ENCODE measurements at places on chromosomes 5 and 9. TPM values are rescaled to one million over a fixed set of nuclear protein-coding genes. Genes with fewer than 3 reads are reported as not detected.

DNA sequence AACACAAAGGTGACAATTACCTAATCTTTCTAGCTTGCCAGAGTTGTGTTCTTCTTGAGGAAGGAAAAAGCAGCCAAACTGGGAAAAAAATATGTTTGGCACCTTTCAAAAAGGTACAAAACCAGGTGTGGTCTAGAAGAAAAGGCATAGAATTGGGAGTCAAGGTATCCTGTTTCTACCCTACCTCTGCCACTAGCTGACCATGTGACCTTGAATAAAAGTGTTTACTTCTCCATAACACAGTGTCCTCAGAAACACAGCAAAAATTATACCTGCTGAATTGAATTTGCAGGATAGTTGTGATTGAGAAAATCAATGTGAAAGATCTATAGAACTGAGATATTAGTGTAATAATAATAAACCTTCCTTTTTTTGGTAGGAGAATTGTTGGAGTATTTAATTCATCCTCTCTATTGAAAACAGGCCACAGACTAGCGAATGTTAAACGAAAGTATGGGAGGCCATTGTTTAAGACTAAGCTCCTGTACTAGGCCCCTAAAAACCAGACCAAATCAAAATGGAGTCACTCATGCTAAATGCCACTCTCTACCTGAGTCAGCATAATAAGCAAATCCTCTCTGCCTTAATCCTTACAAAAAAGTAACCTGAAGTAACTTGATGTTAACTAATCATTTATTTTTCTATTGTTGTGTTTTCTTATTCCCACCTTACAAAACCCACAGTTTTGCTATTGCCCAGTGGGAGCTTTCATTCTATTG, 12.6 kb downstream of the CYFIP2 start:
- DNase-seq, result no peak

GRCh38 chr5:168140241-168140640, 151.2 kb upstream of the WWC1 start:
- no peak for DNase-seq

GRCh38 chr5:2068531-2068930, 185.8 kb upstream of the IRX4 start:
- DNase-seq, result no peak

DNA sequence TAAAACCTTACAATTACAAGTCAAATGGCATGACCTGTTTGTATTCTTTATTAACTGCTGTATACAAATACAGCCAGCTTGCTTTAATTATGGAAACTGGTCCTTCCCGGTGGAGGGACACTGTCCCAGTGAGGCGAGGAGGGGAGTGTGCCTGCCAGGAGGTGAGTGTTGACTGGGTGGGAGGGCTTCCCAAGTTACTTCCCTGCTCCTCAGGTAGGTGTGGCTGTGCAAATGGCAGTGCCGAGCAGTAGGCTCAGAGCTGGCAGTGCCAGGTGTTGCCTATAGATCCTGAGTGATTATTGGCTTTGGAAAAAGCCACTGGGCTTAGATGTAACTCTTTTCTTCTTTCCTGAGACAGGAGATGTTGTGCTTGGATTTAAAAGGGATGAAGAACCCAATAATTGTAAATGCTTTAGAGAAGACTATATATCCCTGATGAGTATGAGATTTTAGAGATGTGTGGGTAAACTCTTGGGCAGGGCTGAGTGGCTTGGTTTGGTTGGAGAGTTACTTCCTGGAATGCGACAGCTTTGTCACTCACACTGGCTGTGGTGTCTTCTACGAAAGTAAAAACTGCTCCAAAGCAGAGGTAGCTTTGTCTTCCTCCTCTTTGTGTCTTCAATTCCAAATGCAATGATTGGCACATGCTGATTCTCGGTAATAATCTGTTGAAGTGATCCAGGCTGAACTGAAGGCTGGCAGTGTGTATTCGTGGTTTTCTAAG, 43.7 kb downstream of the GLRX start:
- no peak for DNase-seq

GRCh38 chr9:112065806-112066606, 109.1 kb downstream of the SUSD1 start:
- DNase-seq, result peak; percentile 91

PALM2AKAP2 gene
- total RNA-seq, result 2.1 TPM

DNA sequence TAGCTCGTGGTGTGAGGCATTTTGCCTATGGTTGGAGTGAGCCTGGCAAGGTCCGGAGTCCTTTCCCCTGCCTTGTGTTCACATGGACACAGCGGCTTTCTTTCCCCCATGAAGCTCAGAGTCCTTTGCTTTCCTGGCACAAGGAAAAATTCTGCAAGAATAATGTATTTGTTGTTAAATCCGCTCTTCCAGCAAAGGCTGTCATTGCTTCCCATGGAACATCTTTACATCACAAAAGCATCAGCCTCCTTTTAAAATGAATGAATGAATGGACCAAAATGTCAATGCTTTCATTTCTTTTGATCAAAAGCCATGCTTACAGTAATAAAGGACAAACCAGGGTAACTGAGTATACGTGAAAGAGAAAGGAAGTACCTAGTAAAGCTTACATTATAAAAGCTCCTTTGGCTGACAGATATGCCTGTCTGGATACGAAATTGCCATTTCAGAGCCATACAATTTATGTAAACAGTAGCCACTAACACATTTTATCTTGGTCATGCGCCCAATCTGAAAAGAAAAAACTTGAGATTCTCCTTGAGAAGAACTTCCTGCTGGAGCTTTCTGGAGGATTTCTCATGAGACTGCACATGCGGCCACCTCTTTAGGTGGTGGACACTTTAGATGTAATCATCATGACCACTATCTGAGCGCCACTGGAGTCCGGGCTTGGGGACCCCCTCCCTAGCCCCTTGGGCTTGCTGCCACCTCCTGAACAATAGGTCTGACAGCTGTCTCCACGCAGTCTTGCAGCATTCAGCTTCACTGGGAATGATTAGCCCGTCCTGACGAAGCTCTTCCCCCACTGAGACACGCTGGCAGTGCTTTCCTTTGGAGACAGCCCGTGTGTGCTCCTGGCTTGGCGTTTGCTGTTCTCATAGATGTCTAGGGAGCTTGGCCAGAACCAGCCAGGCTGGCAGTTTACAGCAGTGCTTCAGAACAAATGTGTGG, 355.9 kb downstream of the ADAMTS6 start:
- DNase-seq, result no peak

- no peak for DNase-seq
Measured at GRCh38 chr5:142327111-142327842, 2.5 kb upstream of the SPRY4 start.

SPATA31C2 gene
- not detected for total RNA-seq

N4BP3 gene
- total RNA-seq, result 1.1 TPM

NME5 gene
- total RNA-seq, result 1.9 TPM

GRCh38 chr5:43168175-43168574, 23.9 kb upstream of the NIM1K start:
- DNase-seq, result no peak

DNA sequence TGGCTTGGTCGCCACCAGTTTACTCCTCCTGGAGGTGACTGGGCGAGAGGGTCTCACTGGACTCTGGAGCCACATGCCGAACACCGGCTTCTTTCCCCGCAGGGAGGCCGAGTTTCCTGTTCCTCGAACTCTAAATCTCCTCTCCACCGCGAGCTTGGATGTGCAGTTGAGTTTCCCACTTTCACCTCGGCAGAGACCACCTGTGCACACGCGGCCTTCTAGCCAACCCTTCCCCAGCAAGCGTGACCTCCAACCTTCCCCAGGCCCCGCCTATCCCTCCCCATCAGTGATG, 380.1 kb downstream of the IRX2 start:
- no peak for DNase-seq

DNA sequence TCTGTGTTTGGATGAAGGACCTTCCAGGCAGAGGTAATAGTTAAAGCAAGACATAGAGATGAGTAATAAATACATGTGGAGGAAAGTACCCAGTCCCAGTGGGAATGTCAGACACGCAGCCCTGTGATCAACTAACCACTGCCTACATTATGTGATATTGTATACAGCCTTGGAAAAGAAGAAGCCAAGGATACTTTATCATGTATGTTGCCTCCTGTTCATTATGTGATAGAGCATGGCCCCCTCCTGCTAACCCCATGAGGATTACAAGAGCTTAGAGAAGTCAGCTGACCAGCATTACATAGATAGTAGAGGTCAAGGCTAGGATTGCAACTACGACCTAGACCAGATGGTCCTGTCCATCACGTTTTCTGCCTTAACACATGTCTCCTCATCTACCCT, 497.0 kb upstream of the TNC start:
- DNase-seq, result no peak

- no peak for DNase-seq
Measured at GRCh38 chr5:73921741-73922140, 295.7 kb downstream of the ARHGEF28 start.

GRCh38 chr5:6770826-6771607, 57.8 kb downstream of the TENT4A start:
- DNase-seq, result no peak

- DNase-seq, result no peak
Measured at GRCh38 chr5:142122121-142122520, 13.5 kb downstream of the NDFIP1 start.

LCNL1 gene
- total RNA-seq, result 0.41 TPM

DNA sequence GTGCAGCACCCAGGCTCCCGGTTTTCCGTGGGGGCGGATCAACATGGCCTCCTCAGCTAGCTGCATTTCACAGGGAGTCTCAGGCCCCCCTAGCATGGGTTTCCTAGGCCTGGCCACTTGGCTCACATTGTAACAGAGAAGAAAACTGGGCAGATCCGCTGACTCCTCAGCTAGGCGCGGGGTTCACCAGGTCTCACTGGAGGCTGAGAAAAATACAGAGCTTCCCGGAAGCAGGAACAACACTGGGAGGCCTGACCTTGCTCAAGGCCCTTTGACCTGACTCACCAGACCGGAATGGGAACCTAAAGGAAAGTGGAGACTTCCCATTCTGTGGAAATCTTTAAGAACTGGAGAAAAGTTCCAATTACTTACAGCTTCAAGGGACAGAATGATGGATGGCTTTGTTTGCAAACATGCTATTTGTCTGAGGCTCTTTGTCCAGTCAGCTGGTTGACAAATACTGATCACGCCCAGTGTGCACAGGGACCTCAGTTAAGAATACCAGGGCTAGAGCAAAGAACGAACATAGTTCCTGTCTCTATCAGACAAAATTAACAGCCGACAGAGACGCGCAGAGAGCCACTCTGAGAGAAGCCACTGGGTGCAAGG, 88.7 kb upstream of the LRRTM2 start:
- DNase-seq, result no peak

- no peak for DNase-seq
Measured at GRCh38 chr5:168171901-168172759, 119.3 kb upstream of the WWC1 start.

CFAP157 gene
- total RNA-seq, result 0.65 TPM

MRPL50 gene
- total RNA-seq, result 7.6 TPM

- no peak for DNase-seq
Measured at GRCh38 chr9:91751922-91752321, 198.1 kb downstream of the ROR2 start.

GRCh38 chr5:9338796-9339195, 207.1 kb downstream of the SEMA5A start:
- no peak for DNase-seq

FCHO2 gene
- 26.1 TPM for total RNA-seq

DNA sequence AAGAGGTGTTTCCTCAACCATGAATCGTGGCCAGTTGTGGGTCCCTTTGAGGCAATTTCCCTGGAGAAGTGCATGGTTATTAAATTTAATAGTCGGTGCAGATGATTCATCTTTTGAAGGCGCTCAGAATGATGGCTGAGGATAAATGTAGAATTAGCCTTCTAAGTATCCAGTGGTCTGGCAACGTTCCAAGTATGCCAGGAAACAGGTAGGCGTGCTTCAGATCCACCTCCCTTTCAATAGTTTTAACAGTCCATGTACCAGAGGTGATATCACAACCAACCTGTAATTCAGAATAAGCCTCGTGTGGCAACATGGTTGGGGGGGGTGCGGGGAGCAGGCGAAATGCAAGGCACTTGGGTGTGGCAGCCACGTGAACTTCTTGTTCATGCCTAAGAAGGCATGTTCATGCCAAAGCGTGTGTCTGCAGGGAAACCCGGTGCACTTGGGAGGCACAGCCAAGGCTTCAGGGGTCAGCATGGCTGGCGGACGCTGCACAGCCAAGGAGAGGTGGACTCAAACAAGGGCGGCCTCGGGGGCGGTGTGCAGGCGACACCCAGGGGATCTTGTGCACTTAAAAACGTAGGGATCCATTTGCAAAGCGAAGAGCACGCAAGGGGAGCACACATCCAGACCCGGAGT, 5.2 kb upstream of the NKD2 start:
- peak; percentile 84 for DNase-seq

PCDHA10 gene
- not detected for total RNA-seq

All from PC-9 (cell line).